ENCODE measurements at places on chromosomes 3 and 15.

- no peaks in the 10 kb centered on the region for H3K4me1 ChIP-seq
- H3K36me3 ChIP-seq: no peaks in the 10 kb centered on the region
- no peak overlapping the region for H3K4me3 ChIP-seq
- peak overlapping the region; percentile 86 for H3K27ac ChIP-seq
- no peaks in the 10 kb centered on the region for H3K27me3 ChIP-seq
- no peak for DNase-seq
Observed at GRCh38 chr3:179526482-179526881, 36.2 kb upstream of the ACTL6A start.

- H3K27ac ChIP-seq: peak overlapping the region; percentile 97
- no peak overlapping the region for H3K4me3 ChIP-seq
Observed at GRCh38 chr3:124639406-124640237, 90.6 kb upstream of the UMPS start.

DNA sequence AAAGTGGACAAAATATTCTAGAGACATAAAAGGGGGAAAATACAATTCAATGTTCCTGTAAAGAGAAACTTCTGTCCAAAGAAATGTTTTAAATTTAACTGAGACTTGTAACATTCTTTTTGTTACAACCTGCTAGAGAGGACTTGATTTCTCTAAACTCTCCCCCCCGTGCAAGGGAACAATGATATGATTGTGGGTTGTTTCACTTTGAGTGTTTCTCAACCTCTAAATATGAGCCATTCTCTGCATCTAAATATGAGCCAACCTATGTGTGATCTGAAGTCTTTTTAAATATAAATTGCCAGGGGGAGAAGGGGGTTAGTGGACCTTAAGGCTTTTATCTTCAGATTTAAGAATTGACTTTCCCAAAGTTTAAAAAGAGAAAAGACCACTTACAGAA is 14.6 kb downstream of the ZNF860 start:
- no peak overlapping the region for H3K27ac ChIP-seq
- no peaks in the 10 kb centered on the region for H3K36me3 ChIP-seq
- H3K4me1 ChIP-seq: no peaks in the 10 kb centered on the region

DNA sequence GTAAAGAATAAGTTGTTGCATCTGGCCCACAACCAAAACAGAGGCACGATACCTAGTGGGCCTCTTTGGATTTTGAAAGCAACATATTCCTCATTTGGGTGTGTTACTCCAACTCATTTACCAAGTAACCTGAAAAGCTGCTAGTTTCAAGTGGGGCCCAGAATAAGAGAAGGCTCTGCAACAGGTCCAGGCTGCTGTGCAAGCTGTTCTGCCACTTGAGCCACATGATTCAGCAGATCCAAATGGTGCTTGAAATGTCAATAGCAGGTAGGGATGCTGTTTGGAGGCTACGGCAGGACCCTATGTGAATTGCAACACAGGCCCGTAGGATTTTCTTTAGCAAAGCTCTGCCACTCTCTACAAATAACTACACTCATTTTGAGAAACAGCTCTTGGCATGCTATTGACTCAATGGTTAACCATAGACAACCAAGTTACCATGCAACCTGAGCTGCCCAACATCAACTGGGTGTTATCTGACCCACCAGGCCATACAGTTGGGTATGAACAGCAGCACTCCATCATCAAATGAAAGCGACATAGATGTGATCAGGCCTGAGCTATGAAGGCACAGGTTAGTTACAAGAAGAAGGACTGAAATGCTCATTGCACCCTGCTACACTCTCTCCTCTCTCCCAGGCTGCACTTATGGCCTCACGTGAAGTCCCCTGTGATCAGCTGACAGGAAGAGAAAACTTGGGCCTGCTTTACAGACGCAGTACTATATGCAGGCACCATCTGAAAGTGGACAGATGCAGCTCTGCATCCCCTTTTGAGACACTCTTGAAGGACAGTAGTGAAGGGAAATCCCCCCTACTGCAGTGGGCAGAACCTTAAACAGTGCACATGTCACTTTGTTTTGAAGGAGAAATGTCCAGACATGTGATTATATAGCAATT is 9.5 kb upstream of the MCF2L2 start:
- no peaks in the 10 kb centered on the region for H3K27me3 ChIP-seq
- DNase-seq: no peak
- H3K4me1 ChIP-seq: peaks cover 12% of the 10 kb centered on the region
- no peaks in the 10 kb centered on the region for H3K36me3 ChIP-seq

DNA sequence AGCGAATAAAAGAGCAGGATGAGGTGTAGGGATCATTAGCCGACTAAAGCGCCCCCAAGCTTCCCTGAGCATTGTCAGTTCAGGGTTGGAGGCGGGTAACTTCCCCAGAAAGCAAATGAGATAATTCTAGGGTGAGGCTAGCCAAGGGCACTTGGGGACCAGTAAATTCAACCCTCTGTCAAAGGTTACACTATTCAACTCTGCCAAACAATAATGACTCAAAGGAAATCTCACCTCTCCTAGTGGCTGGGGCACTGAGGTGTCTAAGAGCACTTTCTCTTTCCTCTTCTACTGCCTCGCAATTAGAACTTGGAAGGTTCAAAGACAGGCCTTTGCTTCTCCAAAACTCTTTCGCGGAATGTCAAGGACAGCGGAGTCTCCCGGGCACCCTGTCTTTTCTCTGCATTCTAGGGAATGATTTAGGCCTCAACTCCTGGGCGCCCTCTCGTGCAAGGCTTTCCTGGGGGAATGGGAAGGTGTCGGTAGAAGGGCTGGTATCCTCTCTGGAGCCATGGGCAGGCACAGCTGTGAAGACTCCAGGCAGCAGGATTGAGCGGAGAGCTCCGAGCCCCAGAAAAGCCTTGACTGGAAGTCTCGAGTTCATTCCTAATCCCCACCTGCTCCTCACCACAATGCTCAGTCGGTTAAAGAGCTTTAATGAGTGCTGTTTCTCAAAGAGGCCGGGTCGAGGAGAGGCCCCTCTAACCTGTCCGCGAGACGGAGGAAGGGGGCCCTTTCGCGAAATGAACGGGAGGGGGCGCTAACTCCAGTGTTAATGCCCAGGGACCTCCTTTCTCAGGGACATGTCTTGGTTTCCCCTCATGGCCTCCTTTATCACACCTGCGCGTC is 21.9 kb downstream of the ZIC4 start:
- no peaks in the 10 kb centered on the region for H3K36me3 ChIP-seq
- peaks cover 99% of the 10 kb centered on the region for H3K27me3 ChIP-seq
- H3K4me3 ChIP-seq: no peak overlapping the region

DNA sequence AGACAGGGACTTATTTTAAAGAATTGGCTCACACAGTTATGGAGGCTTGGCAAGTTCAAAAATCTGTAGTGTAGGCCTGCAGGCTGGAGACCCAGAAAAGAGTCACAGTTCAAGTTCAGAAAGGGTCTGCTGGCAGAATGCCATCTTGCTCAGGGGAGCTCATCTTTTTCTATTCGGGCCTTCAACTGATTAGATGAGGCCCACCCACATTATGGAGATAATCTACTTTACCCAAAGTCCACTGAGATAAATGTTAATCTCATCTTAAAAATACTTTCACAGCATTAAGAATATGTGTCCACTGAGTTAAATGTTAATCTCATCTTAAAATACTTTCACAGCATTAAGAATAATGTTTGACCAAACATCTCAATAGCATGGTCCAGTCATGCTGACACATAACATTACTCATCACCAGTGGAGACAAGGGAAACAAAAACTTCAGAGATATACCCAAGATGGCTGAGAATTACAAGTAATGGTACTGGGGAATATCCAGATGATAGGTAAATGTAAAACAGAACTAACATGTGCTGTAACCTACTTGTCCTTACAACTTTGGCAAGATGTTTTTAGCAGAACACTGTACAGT is 74.3 kb upstream of the STAC start:
- H3K27ac ChIP-seq: no peak overlapping the region
- H3K4me3 ChIP-seq: no peak overlapping the region
- no peaks in the 10 kb centered on the region for H3K4me1 ChIP-seq
- H3K27me3 ChIP-seq: no peaks in the 10 kb centered on the region

- no peak overlapping the region for H3K4me3 ChIP-seq
- H3K27me3 ChIP-seq: no peaks in the 10 kb centered on the region
- H3K36me3 ChIP-seq: no peaks in the 10 kb centered on the region
- H3K4me1 ChIP-seq: peaks cover 18% of the 10 kb centered on the region
Observed at GRCh38 chr15:78420220-78420619, 17.8 kb upstream of the IREB2 start.

- H3K36me3 ChIP-seq: no peaks in the 10 kb centered on the region
- no peak overlapping the region for H3K27ac ChIP-seq
- DNase-seq: no peak
- H3K4me3 ChIP-seq: no peak overlapping the region
Observed at GRCh38 chr15:74167891-74168331, 5.6 kb upstream of the ISLR start.

DNA sequence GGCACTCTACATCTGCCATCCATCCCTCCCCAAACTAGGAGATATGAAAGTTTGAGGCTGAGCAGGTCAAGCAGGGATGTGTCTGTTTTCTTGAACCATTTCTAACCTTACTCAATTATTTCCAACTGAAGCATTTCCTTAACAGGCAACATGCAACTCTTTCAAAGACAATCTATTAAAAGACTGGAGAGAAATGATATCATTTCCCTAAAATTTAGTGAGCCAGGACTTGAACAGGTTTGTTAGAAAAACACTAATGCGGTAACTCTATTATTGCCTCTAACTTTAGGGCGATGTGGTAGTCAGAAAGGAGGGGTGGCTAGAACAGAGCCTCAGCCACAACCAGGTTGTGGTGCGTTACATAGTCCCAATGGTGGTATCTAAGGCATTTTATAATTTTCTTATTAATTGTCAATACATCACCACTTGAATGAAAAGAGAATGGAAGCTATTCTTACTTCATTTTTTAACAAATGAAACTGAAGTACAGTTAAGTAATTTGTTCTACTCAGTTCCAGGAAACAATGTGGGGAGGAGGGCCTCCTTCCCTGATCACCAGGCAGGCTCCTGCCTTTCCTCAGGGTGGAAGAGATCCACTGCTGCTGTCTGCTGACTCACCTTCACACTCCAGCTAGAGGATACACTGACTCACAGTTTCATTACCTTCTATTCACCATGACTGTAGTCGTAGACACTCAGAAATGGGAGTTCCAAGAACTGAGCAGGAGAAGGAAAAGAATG is 22.8 kb downstream of the MYO1E start:
- peak; percentile 76 for DNase-seq
- no peaks in the 10 kb centered on the region for H3K36me3 ChIP-seq
- no peak overlapping the region for H3K4me3 ChIP-seq
- H3K4me1 ChIP-seq: no peaks in the 10 kb centered on the region

DNA sequence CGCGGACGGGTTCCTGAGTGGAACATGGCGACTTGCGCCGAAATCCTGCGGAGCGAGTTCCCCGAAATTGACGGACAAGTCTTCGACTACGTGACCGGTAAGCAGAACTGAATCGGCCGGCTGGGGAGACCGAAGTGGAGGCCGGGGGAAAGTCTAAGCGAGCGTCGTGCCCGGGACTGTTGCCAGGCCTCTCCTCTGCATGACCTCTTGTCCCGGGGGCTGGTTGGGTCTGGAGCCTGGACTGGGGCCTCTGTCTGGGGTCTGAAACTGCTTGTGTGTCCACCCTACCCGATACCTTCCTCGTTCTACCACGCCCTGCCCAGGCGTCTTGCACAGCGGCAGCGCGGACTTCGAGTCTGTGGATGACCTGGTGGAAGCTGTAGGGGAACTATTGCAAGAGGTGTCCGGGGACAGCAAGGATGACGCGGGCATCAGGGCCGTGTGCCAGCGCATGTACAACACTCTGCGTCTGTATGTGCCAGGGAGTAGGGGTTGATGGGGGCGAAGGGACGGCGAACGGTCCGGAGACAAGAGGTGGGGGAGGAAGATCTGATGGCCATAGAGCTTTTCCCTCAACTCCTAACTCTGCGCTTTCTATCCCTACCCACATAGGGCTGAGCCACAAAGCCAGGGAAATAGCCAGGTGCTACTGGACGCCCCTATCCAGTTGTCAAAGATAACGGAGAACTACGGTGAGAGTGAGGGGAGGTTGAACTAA is at the start of gene ABCF3:
Gene ABCF3 (plus strand): TSS at position 16 of the 718 bp plus-strand sequence. CDS start 9 bp downstream, at position 25.
- H3K27ac ChIP-seq: peak within 1 kb of the TSS; percentile 85
- no peak for DNase-seq
- no peaks in the 10 kb centered on the region for H3K36me3 ChIP-seq
- no peaks in the 10 kb centered on the region for H3K27me3 ChIP-seq
- H3K4me1 ChIP-seq: peaks cover 15% of the 10 kb centered on the region

DNA sequence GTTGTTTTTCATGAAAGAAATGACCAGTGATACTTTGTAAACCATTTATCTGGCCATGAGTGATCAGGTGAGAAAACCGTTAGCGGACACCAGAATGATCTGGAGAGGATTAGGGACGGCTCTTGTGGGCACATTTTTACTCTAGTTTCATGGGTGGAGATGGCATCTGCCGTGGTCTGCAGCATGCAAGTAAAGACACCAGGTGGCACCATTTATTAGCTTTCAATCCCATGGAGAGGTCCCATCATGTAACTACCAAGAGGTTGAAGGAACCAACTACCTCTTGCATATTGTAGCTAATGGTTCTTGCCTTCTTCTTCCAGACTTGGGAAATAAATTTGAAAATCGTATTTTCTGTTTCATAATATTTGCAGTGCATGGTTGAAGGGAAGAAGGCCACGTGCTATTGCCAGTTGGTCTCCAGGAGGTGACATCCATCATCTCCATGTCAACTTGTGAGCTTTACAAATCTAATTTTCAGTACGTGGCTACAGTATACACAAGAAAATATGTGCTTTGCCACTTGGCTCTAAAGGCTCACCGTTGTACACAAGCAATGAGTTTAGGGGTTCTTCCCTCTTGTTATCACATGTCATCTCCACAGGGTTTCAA is 1.5 kb upstream of the MAPKBP1 start:
- H3K36me3 ChIP-seq: no peaks in the 10 kb centered on the region
- H3K27me3 ChIP-seq: no peaks in the 10 kb centered on the region
- DNase-seq: peak; percentile 78
- peak overlapping the region; percentile 90 for H3K27ac ChIP-seq
- peaks cover 22% of the 10 kb centered on the region for H3K4me1 ChIP-seq

All from hepatocyte (in vitro differentiated cells).